ENCODE measurements at places on chromosomes 2 and 18.

GRCh38 chr2:144405982-144406788 is 113.7 kb downstream of the ZEB2 start:
- DNase-seq, result no peak

DNA sequence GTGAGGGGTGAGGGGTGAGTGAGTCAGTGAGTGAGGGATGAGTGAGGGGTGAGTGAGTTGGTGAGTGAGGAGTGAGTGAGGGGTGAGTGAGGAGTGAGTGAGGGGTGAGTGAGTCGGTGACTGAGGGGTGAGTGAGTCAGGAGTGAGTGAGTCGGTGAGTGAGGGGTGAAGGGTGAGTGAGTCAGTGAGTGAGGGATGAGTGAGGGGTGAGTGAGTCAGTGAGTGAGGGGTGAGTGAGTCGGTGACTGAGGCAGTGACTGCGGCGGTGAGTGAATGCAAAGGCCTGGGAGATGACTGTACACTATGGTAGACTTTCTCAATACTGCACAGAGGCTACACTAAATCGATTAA is 16.6 kb downstream of the THAP4 start:
- no peak for DNase-seq

DNA sequence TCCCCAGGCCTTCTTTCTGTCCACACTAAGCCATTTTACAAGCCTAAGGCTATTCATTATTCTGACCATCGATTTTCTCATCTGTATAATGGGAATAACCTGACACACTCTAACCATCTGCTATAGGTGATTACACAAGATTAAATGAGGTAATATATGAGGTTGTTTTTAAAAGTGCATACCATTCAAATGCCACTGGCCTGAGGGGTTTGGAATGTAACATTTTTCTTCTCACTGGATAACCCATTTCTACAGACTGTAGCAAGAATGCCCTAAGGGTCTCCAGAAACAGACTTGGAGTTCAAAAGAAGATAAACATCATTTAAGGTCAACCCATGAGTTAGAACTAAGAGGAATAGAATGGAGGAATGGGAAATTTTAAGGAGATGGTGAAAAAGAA is 111.7 kb upstream of the SETBP1 start:
- no peak for DNase-seq

DNA sequence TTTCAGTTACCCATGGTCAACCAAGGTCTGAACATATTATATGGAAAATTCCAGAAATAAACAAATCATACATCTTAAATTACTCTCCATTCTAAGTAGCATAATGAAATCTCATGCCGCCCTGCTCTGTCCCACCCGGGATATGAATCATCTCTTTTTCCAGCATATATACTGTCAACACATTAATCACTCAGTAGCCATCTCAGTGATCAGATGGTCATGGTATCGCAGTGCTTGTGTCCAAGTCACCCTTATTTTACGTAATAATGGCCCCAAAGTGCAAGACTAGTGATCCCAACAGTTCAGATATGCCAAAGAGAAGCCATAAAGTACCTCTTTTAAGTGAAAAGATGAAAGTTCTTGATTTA is 43.8 kb downstream of the OSBPL6 start:
- DNase-seq, result no peak

DNA sequence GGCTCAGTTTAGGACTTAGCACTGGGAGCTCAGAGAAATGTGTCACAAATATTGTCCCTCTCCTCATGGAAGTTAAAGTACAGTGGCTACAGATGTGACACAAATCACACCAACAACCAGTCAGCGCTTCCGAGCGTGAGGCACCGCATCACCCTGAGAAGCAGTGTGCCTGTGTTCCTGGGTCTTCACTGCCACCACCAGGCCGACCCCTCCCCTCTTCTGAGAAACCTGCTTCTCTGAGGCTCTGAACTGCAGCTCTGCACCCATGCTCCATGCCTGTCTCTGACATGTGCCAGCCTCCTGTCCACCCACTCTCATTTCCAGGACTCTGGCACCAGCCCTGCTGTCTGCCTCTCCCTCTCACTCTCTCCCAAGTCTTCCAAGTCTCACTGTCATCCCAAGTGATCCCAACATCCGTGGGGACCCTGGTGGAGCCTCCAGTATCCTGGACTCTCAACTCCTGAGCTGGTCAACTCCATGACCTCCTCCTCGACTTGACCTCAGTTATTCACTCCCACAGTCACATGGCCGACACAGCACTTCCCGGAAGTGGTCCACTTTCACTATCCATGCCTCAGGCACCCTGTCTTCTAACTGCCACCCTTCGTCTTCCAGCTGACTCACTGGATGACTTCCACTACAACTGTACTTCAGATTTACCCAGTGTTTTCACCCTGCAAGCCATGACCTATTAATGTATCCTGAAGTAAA is 73.5 kb downstream of the FBXO15 start:
- DNase-seq, result no peak

DNA sequence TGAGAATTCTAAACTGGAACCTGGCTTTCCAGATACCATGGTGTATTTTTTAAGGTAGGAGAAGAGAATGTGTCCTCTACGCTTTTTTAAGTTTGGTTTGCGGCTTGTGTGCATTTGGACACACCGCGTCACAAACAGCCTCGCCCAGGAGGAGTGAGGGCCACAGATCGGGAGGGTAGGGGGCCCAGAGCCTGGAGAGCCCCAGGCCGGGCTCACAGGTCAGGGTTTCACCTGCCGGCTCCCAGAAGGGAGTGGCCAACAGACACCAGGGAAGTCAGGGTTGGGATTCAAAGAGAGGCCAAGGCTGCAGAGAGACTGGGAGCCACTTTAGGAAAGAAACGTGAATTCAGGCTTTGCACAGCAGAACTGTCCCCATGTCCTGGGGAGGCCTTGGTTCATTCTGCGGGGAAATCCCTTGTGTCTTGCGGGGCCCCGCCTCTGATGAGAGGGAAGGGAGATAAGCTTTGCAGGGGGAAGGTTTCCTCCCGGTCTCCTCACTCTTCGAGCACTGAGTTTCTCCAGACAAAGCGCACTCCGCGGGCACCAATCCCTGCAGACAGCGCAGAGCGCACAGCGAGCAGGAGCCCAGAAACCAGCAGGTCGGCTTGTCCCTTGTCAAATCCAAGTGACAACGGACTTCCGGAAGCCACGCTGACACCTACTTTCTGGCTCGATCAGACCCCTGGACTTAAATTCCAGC is 2.0 kb upstream of the TUBB6 start:
- no peak for DNase-seq

GRCh38 chr2:11121099-11121822 is 34.0 kb upstream of the SLC66A3 start:
- DNase-seq, result no peak

DNA sequence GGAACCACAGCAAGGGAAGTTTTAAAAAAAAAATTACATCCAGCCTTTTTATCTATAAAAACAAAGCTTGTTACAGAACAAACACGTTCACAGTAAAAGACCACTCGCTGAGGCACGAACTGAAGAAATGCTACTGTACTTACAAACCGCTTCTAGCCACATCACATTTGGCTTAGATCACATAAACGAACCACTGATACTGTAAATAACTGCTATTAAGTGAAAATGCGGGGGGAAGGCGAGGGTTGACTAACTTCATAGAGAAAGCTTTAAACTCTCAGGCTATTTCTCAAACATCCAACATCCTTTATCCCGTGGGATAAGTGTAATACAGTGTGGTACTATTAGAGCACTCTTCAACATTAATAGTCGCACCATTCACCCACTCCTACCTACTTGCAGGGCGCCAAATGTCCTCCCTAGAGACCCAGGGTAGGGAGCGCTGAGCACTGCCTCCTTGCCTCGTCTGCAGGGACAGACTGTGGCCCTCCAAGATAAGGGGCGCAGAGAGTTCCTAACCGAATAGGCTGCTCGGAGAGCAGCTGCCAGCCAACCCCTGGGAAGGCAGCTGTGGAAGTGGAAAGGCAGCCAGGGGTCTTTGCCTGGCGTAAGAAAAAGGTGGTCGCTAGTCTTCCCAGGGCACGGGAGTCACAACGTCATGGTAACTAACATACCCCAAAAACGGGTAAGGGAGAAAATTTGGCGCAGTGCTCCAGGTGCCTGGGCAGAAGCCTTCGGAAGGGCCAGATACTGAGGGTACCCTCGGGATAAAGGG is 854 bp downstream of the GPR155 start:
- no peak for DNase-seq

DNA sequence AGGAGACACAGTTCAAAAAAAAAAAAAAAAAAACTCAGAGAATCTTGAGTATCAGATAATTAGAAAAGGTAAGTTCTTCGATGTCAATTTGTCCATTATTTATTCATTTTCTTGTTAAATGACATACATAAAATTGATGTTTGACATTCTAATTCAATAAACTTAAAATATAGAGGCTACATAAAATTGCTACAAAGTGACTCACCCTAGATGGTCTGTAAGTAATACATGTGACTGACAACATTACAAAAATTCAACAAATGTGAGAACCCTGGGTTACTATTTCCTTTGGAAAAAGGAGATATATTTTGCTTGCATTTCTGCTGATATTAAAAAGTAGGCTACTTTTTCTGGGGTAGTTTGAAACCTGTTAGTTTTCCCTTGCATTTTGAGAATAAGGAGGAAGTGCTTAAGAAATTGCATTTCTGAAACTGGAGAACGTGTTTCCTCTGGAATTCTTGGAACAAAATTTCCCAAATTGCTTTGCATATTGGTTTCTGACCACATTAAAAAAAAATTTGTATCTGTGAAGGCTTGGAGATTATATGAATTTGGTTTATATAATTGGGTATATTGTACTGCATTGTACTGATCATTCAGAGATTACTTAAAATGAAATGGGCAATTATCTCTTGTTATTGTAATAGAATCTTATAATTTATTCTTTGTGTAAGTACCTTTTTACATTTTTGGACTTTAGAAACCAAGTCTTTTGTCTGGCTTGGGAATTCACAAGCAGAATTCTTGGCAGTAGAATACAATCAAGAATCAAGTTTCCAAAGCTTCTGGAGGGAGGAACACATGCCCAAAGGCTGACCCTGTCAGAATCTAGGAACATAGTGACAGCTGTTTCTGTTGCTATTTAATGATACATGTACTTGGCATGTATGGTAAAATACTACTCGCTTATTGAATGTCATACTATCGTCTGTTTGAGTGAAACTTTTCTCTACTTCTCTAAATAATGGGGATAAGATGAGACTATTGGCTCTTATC is 106.1 kb downstream of the DSEL start:
- DNase-seq, result no peak

DNA sequence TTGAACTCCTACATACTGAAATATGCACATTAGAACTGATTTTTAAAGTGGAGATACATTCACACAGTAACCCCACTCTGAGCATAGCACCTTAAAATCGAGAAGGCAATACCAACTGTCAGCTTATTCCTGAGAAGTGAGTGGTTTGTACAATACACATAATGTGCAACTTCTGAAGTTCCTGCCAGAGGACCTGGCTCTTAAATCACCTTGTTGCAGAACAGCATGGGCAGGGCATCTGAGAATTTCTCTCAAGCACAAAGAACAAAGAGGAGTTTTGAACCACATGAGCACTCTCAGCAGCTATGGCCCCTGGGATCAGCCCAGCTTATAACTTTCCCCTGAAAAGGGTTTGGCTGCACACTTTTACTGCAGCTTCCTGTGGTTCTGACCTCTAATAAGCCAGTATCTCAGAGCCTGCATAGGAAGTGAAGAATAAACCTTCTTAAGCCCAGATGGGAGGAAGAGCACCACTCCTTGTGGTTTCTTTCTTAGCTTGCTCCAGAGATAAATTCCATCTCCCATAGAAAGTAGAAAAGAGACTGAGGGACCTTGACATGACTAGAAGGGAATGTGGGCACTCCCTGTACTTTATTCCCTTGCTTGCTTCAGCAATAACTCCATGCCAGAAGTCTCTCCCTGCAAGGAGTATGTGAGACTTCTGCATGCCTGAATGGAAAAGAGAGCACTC is 862.3 kb downstream of the SUCLG1 start:
- no peak for DNase-seq

GRCh38 chr2:98445177-98445682 is 572 bp downstream of the INPP4A start:
- DNase-seq, result no peak

- DNase-seq, result no peak
Observed at GRCh38 chr2:212030709-212031108, 507.9 kb downstream of the ERBB4 start.

- DNase-seq, result no peak
Observed at GRCh38 chr2:185757356-185757755, 18.8 kb downstream of the FSIP2 start.

- no peak for DNase-seq
Observed at GRCh38 chr2:60853531-60853930, 27.8 kb upstream of the REL start.

- no peak for DNase-seq
Observed at GRCh38 chr2:142867136-142867535, 10.3 kb upstream of the KYNU start.

GRCh38 chr2:14023558-14023957 is 609.0 kb upstream of the LRATD1 start:
- no peak for DNase-seq

- no peak for DNase-seq
Observed at GRCh38 chr2:71720596-71721361, 267.4 kb downstream of the DYSF start.

GRCh38 chr2:18456026-18456425 is 104.4 kb downstream of the RDH14 start:
- DNase-seq, result no peak

DNA sequence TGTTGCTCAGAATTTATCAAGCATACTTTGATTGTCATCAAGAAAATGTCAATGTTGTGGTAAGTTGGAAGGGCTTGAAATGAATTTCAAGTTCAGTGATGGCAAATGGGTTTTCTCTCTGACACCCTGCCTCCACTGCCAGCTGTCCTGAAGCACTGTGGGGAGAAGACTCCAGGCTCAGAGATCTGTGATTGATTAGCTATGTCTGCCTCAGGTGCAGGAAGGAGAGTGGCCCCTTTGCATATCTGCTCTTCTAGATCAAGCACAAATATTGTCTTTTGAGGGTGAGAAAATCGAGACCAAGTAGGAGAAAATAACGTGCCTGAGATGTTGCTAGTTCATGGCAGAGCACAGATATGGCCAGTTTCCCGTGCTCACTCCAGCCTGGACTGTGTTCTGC is 178.8 kb upstream of the GLI2 start:
- no peak for DNase-seq

GRCh38 chr2:47893771-47894170 is 12.5 kb downstream of the FBXO11 start:
- DNase-seq, result no peak

GRCh38 chr18:2538844-2539243 is 32.5 kb downstream of the METTL4 start:
- no peak for DNase-seq

DNA sequence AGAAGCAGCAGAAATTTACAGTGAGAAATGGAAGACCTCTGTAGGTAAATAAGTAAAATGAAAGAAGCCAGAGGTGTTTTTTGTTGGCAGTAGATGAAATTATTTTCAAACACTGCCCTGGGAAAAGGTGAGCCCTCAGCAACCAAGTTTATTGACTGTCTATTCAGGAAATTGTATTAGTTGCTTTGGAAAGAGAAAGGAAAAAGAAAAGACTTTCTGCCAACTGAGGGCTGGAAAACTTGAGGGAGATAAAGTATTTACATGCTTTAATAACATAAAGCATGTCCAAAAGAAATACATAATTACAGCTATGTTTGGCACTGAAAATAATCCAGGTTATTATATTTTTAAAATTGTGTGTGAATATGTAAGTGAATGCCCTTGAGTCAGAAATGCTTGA is 14.7 kb downstream of the CRIM1 start:
- DNase-seq, result no peak

- no peak for DNase-seq
Observed at GRCh38 chr2:197322724-197323720, 12.4 kb upstream of the ANKRD44 start.

Data from NCI-H187 treated with DMSO at 0.1 percent for 48 hours (cell line).